IMR-90 (cell line): ENCODE measurements at places on chromosomes 5 and 9. TPM values are rescaled to one million over a fixed set of nuclear protein-coding genes. Genes with fewer than 3 reads are reported as not detected.

GRCh38 chr9:20997503-20998076 is 33.9 kb downstream of the HACD4 start:
- no peak for DNase-seq

DNA sequence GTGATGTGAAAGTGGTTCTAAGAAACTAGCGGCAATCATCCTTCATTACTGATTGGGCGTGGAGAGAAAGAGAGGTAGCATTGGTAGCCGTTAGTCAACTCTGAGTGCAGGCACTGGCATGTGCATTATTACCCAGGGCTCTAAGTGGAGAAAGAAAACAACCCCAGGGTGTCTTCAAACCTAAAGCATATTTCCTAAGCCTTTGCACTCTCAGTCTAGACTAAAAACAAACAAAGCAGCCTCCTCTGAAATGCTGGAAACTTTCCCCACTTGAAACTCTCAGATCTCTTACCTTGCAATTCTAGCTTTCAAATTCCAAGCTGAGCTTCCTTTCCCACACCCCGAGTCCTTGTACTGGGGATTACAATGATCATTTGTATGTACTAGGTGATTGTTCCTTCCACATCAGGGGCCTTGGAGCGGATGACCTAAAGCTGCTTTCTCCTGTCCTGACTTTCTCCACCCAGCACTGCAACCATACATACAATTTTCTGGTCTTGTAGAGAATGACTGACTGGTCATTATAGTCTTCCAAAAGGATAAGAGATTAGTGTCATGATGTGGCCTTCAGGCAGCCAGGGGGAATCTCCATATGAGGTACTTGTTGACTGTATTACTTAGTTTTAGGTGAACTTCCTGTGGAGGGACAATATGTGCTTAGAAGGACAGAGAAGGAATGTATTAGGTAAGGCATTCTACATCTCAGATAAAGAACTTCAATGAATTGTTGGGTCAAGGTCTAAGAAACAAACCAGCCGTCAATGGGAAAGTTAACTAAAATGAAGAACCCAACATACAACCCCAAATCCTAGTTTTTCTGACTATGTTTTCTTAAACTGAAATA is 98.3 kb upstream of the CDKN2B start:
- DNase-seq = peak; percentile 70

DNA sequence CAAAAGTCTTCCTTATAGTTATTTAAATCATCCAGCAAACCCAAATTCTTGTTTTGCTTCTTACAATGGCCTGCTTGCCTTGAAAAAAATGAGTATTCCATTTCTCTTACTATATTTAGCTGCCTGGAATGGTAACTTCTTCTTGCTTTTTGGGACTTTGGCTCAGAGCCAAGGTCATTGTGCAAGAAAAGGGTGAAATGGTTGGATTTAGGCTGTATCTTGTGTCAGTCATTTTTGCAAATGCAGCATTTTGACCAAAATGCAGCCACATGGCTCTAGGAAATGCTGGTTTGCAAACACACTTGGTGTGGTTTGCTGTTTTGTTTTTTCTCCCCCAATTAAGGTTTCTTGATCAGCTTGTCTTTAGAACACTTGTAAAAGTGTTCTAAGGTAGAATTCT is 133.3 kb upstream of the ELL2 start:
- DNase-seq = no peak

- no peak for DNase-seq
Observed at GRCh38 chr5:98104454-98105188, 668.8 kb upstream of the RGMB start.

GRCh38 chr9:4508246-4508906 is 18.1 kb downstream of the SLC1A1 start:
- peak; percentile 53 for DNase-seq

DNA sequence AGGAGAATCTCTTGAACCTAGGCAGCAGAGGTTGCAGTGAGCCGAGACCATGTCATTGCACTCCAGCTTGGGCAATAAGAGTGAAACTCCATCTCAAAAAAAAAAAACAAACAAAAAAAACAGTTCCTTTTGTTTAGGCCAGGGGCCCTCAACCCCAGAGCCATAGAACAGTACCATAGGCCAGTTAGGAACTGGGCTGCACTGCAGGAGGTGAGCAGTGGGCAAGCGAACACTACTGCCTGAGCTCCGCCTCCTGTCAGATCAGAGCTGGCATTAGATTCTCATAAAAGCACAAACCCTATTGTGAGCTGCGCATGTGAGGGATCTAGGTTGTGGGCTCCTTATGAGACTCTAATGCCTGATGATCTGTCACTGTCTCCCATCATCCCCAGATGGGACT is 49.1 kb upstream of the SUB1 start:
- DNase-seq = no peak

Gene SPARC
- total RNA-seq = 1,186 and 1,450 TPM in 2 replicates

- no peak for DNase-seq
Observed at GRCh38 chr9:30722065-30722464, 1662.4 kb upstream of the ACO1 start.

- DNase-seq = peak; percentile 25
Observed at GRCh38 chr5:78887384-78888118, 97.6 kb downstream of the ARSB start.

- no peak for DNase-seq
Observed at GRCh38 chr5:147436596-147436995, 73.3 kb downstream of the DPYSL3 start.

DNA sequence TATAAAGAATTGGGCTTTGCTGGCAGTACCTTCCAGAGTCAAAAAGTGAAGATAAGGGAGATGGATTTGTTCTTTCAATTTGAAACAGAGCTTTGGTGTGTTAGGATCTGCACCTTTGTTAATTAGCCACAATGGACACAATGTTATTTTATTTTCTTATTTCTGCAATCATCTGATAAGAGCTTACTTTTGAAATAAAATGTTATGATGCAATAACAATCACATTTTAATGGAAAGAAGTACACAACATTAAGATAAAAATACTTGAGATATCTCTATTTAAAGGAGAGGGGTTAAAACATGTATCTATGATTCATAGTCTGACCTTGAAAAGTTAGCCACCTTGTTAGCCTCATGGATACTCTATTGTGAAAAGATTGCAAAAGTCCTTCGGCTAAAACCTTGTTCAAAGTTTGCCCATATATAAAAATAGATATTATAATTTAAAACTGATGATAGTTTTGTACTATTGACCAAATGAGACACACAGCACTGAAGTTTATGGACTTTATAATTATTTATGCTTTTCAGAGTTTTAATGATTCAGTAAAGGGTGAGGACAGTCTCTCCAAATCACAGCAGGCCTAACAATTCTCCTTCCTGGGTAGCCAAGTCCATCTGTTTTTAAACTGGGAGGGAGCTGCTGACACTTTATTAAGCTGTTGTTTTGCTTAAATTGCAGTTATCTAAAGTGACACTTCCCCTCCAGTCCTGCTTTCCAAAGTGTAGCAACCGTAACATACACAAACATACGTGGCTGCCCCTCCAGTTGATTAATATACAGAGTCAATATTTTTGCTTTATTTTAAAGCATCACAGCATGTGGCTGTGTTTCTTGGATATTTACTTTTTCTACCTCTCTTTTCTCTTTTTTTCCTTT is 47.6 kb upstream of the DAP start:
- no peak for DNase-seq

GRCh38 chr9:124242331-124243194 is 15.2 kb upstream of the NEK6 start:
- DNase-seq = peak; percentile 59

- peak; percentile 79 for DNase-seq
Observed at GRCh38 chr9:125460346-125460745, 198.7 kb downstream of the GAPVD1 start.

DNA sequence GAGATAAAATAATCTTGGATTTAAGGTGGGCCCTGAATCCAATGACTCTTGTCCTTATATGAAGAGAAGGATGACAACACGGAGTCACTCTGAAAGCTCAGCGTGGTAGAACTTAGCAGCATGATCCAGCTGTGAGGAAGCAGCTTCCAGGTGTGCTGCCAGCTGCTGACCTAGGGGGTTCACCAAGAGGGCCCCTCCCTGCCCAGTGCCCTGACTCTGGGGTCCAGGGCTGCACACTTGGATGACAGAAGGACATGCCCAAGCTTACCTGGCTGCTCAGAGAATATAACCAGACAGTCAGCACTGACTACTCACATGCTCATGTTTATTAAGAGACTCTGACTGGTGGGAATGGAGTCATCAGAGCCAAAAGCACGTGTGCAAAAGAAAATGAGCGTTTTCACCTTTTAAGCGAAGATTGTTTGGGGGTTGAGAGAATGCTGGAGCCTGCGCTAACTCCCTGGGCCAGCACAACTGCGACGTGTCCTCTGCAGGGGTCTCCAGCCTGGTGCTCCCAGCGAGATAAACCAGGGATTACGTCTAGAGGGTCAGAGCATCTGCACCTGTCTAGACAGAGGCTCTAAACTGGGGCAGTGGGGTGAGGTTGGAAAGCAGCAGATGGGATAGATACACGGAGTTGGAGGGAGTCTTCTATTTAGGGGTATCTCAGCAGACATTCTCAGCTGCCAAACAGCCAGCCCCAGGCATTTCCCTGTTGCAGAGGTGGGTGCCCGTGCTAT is 41.3 kb downstream of the ROPN1L start:
- DNase-seq = no peak

Gene SHOC1
- total RNA-seq = not detected in 2 replicates

Gene KIF4B
- under 0.01 TPM in 2 replicates for total RNA-seq

DNA sequence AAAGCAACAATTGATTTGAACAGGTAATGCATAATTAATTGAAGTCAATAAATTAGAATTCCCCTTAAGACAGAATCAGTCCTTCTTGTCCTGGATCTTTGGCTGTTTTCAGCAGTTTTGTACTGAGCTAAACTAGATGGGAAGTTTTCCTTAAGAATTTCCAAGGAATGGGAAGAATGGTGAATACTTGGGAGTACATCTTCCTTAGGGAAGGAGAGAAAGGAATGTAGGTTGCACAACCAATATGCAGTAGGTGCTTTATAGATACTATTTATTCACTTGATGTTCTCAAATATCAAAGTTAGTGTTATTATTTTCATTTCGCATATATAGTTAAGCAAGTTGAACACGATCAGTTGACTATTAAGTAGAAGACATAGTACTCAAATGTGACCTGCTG is 183.5 kb upstream of the MAP1B start:
- no peak for DNase-seq

GRCh38 chr9:28464481-28465216 is 891.4 kb upstream of the C9orf72 start:
- no peak for DNase-seq

DNA sequence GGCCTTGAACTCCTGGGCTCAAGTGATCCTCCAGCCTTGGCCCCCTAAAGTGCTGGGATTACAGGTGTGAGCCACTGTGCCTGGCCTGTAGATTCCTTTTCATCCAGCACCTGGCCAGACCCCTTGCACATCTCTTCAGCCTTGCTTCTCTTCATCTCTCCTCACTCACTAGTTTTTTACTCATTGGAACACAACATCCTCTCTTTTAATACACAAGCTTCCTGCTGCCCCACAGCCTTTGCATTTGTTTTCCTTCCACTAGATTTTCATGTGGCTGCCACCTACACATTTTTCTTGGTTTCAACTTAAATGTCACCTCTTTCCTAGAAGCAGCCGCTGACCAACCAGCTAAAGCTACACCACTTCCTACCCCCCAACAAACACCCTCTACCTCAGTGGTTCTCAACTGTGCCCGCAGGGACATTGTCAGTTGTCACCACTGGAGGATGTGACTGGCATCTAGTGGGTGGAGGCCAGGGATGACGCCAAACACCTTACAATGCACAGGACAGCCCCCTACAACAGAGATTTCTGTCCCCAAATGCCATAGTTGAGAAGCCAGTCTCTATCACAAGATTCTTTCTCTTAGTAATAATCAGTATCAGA is 33.7 kb downstream of the HAVCR1 start:
- DNase-seq = no peak

Gene FAM170A
- total RNA-seq = not detected in 2 replicates

GRCh38 chr5:172902497-172903472 is 56.4 kb upstream of the RPL26L1 start:
- DNase-seq = peak; percentile 99

Gene SV2C
- total RNA-seq = not detected in 2 replicates

GRCh38 chr9:93680443-93681268 is 104.3 kb downstream of the PHF2 start:
- no peak for DNase-seq

Gene PCDHGA12
- 8.8 and 9.7 TPM in 2 replicates for total RNA-seq

Gene C5orf58
- not detected in 2 replicates for total RNA-seq

Gene TSSK1B
- total RNA-seq = under 0.01 and 0.18 TPM in 2 replicates

DNA sequence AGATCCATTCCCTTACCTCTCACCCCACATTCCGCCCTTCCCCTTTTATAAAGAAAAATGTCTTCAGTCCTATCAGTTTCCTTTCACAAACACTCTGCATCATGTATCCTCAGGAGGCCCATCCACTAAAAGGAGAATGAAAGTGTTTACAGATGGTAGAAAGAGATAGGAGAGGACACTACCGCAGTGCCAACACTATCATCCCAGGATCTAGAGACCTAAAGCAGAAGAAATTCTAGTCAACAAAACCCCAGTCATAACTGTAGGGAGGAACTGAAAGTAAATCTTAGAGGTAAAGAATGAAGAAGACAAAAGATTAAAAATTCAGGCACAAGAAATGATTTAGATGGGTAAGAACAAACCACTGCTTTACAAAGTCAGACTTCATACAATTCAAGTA is 114.1 kb downstream of the MLLT3 start:
- DNase-seq = no peak

- no peak for DNase-seq
Observed at GRCh38 chr5:51748647-51749046, 365.4 kb downstream of the ISL1 start.

Gene FOXD4L4
- under 0.01 TPM in 1 of 2 replicates, not detected in the other for total RNA-seq

- DNase-seq = no peak
Observed at GRCh38 chr9:99811172-99811571, 10.5 kb upstream of the NR4A3 start.

- peak; percentile 23 for DNase-seq
Observed at GRCh38 chr9:89080193-89080592, 88.9 kb downstream of the S1PR3 start.

Gene CDC37L1
- 6.6 and 12.8 TPM in 2 replicates for total RNA-seq

DNA sequence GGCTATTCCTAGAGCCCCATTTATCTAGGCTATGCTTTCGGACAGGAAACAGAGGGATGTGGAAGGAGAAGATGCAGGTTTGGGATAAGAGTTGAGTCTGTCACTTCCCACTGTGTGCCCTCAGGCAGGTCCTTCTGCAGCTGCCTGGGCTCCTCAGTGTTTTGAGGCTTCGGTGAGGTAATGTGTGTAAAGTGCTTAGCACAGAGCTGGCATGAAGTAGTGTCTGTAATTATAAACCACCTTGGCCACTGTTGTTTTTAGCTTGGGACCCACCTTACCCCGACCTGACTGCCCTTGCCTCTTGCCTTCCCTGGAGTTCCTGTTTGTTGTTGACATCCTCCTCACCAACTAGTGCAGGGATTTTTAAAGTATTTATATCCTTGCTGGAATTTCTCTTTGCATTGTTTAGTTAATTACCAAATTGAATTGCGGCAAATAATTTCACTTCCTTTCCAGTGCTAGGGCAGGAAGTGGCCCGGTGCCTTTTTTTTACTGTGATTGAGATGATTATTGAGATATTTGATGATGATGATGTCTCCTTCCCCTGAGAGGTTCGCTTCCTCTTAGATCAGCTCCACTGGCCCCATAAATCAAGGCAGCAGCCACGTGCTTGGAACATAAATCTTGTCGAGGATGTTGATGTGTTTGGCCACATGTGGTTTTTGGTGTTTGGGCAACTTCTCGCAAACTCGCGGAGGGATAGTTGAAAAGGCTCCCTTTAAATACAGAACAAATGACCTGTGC is 38.3 kb upstream of the DAB2IP start:
- DNase-seq = no peak

GRCh38 chr5:111656580-111656979 is 100.4 kb downstream of the NREP start:
- DNase-seq = no peak
